ENCODE measurements at places on chromosomes 5 and 9. TPM values are rescaled to one million over a fixed set of nuclear protein-coding genes. Genes with fewer than 3 reads are reported as not detected.

The PCDHGA1 gene
- 0.75 TPM for total RNA-seq

The PPP3R2 gene
- total RNA-seq = not detected

The IL31RA gene
- 0.82 TPM for total RNA-seq

The PCDHA11 gene
- total RNA-seq = 0.15 TPM

The NDFIP1 gene
- 24.5 TPM for total RNA-seq

Measured in smooth muscle cell of the coronary artery (primary cell).